Naive B cell (primary cell): ENCODE measurements at places on chromosomes 3 and 15.

- H3K4me1 ChIP-seq: peaks cover 82% of the 10 kb centered on the region
- no peaks in the 10 kb centered on the region for H3K27me3 ChIP-seq
- DNase-seq: no peak
- no peak overlapping the region for H3K4me3 ChIP-seq
- H3K36me3 ChIP-seq: no peaks in the 10 kb centered on the region
These were observed 53.4 kb downstream of the ITPR1 start for GRCh38 chr3:4546346-4547178.

GRCh38 chr15:70054366-70054765 is 43.4 kb downstream of the TLE3 start:
- no peak for DNase-seq
- H3K36me3 ChIP-seq: peaks cover 9% of the 10 kb centered on the region
- no peak overlapping the region for H3K27ac ChIP-seq
- H3K27me3 ChIP-seq: no peaks in the 10 kb centered on the region

GRCh38 chr15:70906842-70907241 is 14.2 kb downstream of the LRRC49 start:
- DNase-seq: no peak
- no peak overlapping the region for H3K27ac ChIP-seq
- H3K4me1 ChIP-seq: no peaks in the 10 kb centered on the region
- H3K4me3 ChIP-seq: no peak overlapping the region
- no peaks in the 10 kb centered on the region for H3K27me3 ChIP-seq
- no peaks in the 10 kb centered on the region for H3K36me3 ChIP-seq

DNA sequence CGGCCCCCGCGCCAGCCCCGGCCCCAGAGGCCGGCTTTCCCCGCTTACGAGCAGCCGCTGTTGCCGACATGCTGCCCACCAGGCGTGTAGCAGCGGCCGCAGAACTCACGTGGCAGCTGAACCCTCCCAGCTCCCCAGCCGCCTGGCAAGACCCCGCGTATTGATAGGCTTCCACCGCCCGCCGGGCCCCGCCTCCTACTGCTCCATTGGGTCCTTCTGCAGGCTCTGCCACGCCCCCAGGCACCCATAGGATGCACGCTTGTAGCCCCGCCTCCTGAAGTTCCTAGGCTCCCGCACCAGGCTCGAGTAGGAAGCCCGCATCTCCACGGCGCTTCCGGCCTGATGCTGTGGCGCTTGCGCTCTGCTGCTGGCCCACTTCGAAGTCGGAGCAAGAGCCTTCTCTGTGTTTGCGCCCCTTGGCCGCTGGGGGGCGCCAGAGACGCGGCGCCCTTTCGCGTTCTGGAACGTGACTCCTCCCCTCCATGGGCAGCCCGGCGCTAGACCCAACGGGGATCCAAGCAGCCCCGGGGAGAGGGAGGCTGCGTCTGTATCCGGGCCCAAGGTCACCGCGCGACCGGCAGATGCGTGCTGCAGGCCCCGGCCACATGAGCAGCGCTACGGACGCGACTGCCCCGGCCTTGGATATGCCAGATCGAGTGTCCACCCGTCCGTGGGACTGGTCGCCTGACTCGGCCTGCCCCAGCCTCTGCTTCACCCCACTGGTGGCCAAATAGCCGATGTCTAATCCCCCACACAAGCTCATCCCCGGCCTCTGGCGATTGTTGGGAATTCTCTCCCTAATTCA is at the start of the genes PARP3 and RRP9:
Gene PARP3 (plus strand): TSS at position 566 of the 805 bp plus-strand sequence. CDS start 993 bp downstream, outside the sequence.
Gene RRP9 (minus strand): TSS at position 107 of the 805 bp plus-strand sequence. CDS start 37 bp downstream, at position 70.
- H3K36me3 ChIP-seq: peaks cover 4% of the 10 kb centered on the region
- H3K27ac ChIP-seq: peak within 1 kb of the TSS; percentile 86
- DNase-seq: peak; percentile 99

GRCh38 chr15:91703274-91703673 is 150.2 kb upstream of the SLCO3A1 start:
- H3K36me3 ChIP-seq: no peaks in the 10 kb centered on the region
- H3K27ac ChIP-seq: no peak overlapping the region

DNA sequence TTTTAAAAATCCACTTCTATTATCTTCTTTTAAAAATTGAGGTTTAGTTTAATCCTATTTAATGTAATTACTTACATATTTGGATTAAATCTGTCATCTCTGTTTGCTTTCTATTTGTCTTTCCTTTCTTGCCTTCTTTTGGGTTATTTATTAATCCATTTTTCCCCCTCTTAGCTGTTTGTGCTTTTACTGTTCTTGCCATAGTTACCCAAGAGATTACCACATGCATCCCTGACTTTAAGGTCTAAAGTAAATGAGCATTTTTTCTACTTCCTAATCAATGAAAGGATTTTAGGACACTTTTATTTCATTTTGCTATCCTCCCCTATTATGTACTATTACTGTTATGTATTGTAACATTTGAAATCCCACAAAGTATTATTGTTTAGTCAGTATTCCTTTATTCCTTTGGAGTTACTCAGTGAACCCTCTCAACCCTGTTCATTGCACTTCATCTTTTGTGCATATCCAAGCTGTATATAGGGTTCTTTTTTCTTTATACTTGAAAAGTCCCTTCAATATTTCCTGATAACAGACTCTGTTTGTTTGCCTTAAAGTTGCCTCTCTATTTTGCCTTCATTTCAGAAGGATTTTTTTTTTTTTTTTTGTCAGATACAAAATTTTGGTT is 62.7 kb downstream of the MEF2A start:
- peaks cover 84% of the 10 kb centered on the region for H3K4me1 ChIP-seq
- no peaks in the 10 kb centered on the region for H3K27me3 ChIP-seq
- H3K36me3 ChIP-seq: peaks cover 12% of the 10 kb centered on the region
- H3K4me3 ChIP-seq: no peak overlapping the region
- peak overlapping the region; percentile 96 for H3K27ac ChIP-seq

GRCh38 chr3:111325160-111325718 is 216.8 kb upstream of the CD96 start:
- no peaks in the 10 kb centered on the region for H3K36me3 ChIP-seq
- no peak for DNase-seq
- H3K4me1 ChIP-seq: peaks cover 17% of the 10 kb centered on the region
- no peaks in the 10 kb centered on the region for H3K27me3 ChIP-seq
- no peak overlapping the region for H3K4me3 ChIP-seq
- H3K27ac ChIP-seq: peak overlapping the region; percentile 50

DNA sequence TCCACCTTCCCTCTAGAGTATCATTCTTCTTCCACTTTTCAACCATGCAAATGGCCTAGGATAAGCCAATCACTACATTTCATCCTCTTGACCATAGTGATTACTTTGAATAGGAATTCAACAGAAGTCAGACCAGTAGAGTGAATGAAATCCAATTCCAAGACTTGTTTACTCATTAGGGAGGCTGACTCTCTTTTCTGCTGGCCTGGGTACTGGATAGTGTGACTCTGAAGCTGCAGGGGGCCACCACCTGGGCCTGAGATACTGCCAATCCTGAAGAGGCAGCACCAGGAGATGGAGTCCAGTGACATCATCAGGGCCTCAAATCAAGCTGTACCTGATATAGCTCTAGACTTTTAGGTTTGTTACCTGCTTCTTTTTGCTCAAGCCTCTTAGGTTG is 7.0 kb upstream of the FSTL1 start:
- DNase-seq: no peak
- H3K27ac ChIP-seq: no peak overlapping the region
- no peaks in the 10 kb centered on the region for H3K4me1 ChIP-seq
- no peak overlapping the region for H3K4me3 ChIP-seq
- no peaks in the 10 kb centered on the region for H3K36me3 ChIP-seq
- peaks cover 36% of the 10 kb centered on the region for H3K27me3 ChIP-seq

GRCh38 chr3:13227315-13228165 is 154.3 kb upstream of the IQSEC1 start:
- DNase-seq: no peak
- H3K4me3 ChIP-seq: no peak overlapping the region
- H3K36me3 ChIP-seq: no peaks in the 10 kb centered on the region
- peaks cover 8% of the 10 kb centered on the region for H3K27me3 ChIP-seq
- H3K27ac ChIP-seq: peak overlapping the region; percentile 72

GRCh38 chr3:189363590-189364255 is 192.0 kb downstream of the TPRG1 start:
- DNase-seq: no peak
- no peak overlapping the region for H3K4me3 ChIP-seq
- no peaks in the 10 kb centered on the region for H3K4me1 ChIP-seq
- no peaks in the 10 kb centered on the region for H3K27me3 ChIP-seq
- no peak overlapping the region for H3K27ac ChIP-seq

DNA sequence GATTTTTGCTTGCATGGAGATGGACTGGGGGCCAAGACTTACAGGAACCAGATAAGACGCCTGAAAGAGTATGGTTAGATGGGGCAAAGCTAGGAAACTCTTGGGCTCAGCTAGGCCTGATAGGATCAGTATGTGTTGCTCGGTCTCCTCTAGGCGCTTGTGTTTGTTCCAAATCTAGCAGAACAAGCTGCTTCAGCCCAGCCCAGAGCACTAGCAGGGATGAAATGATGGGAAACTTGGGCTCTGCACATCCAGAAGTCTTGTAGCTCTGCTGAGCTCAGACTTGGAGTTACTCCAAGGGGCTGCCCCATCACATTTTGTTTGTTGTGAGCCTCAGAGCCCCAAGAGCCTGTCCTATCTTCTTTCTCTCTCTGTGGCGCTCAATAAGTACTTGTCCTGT is 34.7 kb downstream of the FOXL2 start:
- H3K27ac ChIP-seq: no peak overlapping the region
- H3K4me3 ChIP-seq: no peak overlapping the region
- H3K36me3 ChIP-seq: no peaks in the 10 kb centered on the region
- no peak for DNase-seq
- peaks cover 15% of the 10 kb centered on the region for H3K4me1 ChIP-seq

- no peak for DNase-seq
- no peak overlapping the region for H3K4me3 ChIP-seq
- peaks cover 25% of the 10 kb centered on the region for H3K4me1 ChIP-seq
These were observed 79.2 kb downstream of the CD47 start for GRCh38 chr3:108011616-108012015.

DNA sequence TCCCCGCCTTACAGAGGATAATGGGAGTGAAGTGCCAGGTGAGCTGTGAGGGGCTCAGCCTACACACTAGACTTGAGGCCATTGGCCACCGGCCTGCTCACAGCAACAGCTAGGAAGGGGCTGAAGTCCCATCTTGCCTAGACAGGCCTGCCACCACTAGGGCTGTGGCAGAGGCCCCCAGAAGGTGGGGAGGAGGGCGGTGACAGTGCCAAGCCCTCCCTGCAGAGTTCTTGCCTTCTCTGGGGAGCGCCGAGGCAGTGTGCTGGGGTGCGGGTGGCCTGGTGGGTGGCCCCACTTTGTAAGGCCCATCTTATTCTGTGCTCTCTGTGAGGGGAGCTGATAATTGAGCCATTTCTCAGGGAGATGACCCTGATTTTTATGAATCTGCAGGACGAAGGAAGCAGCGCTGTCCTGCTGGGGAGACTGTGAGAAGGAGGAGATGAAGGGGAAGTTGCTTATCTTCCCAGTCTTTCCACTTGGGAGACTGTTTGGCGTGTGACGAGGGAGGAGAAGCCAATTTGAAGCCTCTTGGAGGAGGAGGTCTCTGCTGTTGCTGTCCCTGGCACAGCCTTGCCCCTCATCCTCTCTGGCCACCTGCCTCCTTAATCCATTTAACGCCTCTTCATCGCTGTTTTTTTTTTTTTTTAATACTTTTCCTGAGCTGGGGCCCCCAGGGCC is 104.3 kb downstream of the LINGO1 start:
- H3K36me3 ChIP-seq: no peaks in the 10 kb centered on the region
- peaks cover 3% of the 10 kb centered on the region for H3K4me1 ChIP-seq
- no peak overlapping the region for H3K27ac ChIP-seq
- no peak for DNase-seq
- H3K27me3 ChIP-seq: peaks cover 8% of the 10 kb centered on the region

DNA sequence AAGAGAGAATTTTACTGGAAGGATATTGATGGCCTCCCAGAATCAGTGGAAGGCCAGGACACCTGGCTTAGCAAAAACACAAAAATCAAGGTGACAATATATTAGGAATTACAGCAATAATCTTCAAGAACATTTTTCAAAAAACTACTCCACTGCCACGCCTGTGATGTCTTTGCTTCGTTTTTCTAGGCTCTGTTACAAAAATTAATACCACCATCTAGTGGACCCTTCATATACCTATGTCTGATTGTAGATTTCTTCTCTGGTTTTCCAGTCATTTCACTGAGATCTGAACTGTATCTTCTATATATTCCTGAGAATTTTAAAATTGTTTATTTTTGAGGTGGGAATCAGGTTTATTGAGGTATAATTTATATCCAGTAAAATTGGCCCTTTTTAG is 5.6 kb upstream of the SLC33A1 start:
- H3K36me3 ChIP-seq: no peaks in the 10 kb centered on the region
- peaks cover 5% of the 10 kb centered on the region for H3K27me3 ChIP-seq
- DNase-seq: no peak
- H3K27ac ChIP-seq: no peak overlapping the region

GRCh38 chr15:69921626-69922619 is 175.8 kb downstream of the TLE3 start:
- H3K4me1 ChIP-seq: peaks cover 27% of the 10 kb centered on the region
- H3K36me3 ChIP-seq: peaks cover 11% of the 10 kb centered on the region
- peak overlapping the region; percentile 35 for H3K27ac ChIP-seq

GRCh38 chr15:58462547-58462946 is 30.8 kb downstream of the LIPC start:
- H3K27ac ChIP-seq: peak overlapping the region; percentile 75
- DNase-seq: no peak
- H3K4me1 ChIP-seq: no peaks in the 10 kb centered on the region

GRCh38 chr3:189395825-189396224 is 224.1 kb downstream of the TPRG1 start:
- no peak overlapping the region for H3K4me3 ChIP-seq
- no peak overlapping the region for H3K27ac ChIP-seq
- no peaks in the 10 kb centered on the region for H3K36me3 ChIP-seq
- DNase-seq: no peak

DNA sequence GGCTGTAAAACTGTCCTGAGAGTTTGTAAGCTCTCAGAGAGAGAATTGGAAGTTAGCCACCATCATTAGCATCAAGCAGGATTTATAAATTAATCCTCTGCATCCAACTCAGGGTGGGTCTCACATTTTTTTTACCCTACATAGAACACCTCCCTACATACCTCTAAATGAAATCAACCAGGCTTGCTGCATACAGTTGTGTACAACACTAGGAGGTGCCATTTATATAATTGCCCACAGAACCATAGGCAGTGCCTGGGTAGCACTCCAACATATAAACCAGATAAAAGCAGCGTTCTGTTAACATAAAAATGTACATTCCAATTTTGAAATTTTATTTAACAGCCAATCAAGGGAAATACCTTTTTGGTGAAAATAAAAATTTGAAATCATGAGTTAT is 48.2 kb upstream of the SELENOK start:
- no peak overlapping the region for H3K27ac ChIP-seq
- DNase-seq: no peak
- no peak overlapping the region for H3K4me3 ChIP-seq
- H3K27me3 ChIP-seq: peaks cover 50% of the 10 kb centered on the region
- no peaks in the 10 kb centered on the region for H3K4me1 ChIP-seq

GRCh38 chr3:177724020-177724638 is 526.8 kb upstream of the TBL1XR1 start:
- no peak overlapping the region for H3K4me3 ChIP-seq
- no peak for DNase-seq
- no peaks in the 10 kb centered on the region for H3K36me3 ChIP-seq
- no peaks in the 10 kb centered on the region for H3K27me3 ChIP-seq
- no peak overlapping the region for H3K27ac ChIP-seq

GRCh38 chr3:138493804-138494606 is 59.6 kb downstream of the ESYT3 start:
- H3K27ac ChIP-seq: no peak overlapping the region
- H3K36me3 ChIP-seq: no peaks in the 10 kb centered on the region
- no peaks in the 10 kb centered on the region for H3K27me3 ChIP-seq

GRCh38 chr3:33645060-33645647 is 72.9 kb downstream of the CLASP2 start:
- H3K36me3 ChIP-seq: no peaks in the 10 kb centered on the region
- no peak for DNase-seq
- H3K4me3 ChIP-seq: no peak overlapping the region
- no peak overlapping the region for H3K27ac ChIP-seq
